ENCODE measurements at places on chromosomes 7 and 10.

GRCh38 chr10:78313636-78314035 is 280.0 kb downstream of the RPS24 start:
- no peak for DNase-seq

- DNase-seq, result no peak
Observed at GRCh38 chr7:104921596-104921995, 92.4 kb upstream of the KMT2E start.

- DNase-seq, result peak; percentile 36
Observed at GRCh38 chr7:149741629-149742028, 31.8 kb downstream of the ZNF467 start.

DNA sequence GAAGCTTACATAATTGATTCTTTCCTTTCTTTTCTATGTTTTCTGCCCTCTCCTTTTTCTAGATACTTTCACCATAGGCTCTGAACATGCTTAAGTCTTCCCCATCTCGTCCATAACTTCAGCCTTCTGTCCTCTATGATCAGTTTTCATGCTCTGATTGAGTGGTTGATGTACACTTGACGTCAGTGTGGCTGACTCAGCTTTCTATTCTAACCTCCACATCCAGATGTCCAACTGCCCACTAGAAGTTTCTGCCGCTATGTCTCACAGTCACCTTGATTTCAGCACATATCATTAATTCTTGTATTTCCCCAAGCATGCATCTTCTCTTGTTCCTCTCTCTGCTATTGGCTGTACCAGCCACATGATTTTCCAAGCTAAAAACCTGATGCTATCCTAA is 15.0 kb downstream of the CDK14 start:
- no peak for DNase-seq

DNA sequence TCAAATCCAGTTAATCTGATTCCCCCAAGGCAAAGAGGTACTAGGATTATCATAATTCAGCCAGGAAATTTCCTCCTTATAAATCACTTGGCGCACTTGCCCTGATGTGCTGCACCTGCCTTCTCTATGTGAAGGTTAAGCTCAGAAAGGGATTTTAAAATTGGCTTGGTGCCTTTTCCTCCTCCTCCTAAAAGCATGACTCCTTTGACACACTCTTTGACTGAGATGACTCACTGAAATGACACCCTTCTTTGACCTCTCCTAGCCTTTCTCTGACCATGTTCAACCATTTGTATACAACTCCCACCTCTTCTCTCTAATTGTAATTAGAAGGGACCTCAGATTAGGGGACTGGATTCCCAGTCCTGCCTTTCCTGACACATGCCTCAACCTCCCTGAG is 46.5 kb downstream of the ABLIM1 start:
- no peak for DNase-seq
